ENCODE measurements at places on chromosomes 6 and 20.

GRCh38 chr6:163190786-163191185, 223.7 kb upstream of the QKI start:
- no peak for DNase-seq

DNA sequence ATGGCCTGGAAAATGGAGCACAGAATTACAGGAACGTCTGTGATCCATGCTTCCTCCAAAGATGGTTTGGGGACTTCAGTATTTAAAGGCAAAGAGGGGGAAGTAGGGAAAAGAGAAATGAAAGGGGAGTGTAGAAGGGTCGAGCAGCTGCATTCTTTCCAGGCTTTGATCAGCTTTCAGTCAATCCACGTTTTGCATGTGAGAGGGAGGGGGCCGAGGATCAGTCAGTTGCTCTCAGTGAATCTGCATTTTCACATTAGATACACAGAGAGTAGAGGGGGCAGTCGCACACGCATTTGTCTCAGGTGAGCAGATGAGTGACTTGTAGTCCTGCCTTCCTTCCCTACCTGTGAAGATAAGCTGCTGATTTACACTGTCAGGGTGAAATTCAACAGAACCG, 78.8 kb downstream of the FOXF2 start:
- DNase-seq, result no peak

DNA sequence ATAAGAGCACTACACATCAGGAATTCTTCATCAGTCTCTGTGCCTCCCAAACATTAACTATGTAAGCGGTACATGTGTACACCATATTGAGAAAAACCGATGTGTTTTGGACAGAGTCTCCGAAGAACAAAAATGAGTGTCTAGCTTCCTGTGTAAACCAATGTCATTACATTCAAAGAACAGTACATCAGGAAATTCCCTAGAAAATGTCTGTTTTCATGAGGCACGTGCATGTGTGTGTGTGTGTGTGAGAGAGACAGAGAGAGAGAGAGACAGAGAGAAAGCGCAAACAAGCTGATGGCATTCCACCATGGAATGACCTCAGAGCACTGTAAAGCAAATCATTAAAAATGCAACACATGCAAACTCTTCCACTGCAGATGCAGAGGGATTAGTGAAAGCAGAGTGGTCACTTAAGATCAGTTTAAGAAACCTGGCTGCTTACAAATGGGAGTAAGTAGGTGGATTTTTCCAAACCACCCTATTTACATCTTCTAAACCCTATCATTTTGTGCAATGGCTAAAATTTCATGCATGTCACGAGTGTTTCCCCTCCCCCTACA, 133.9 kb downstream of the HIVEP2 start:
- DNase-seq, result no peak

GRCh38 chr6:168611691-168612090, 170.7 kb downstream of the SMOC2 start:
- DNase-seq, result no peak

- DNase-seq, result no peak
Measured at GRCh38 chr6:125802383-125802782, 11.6 kb downstream of the NCOA7 start.

DNA sequence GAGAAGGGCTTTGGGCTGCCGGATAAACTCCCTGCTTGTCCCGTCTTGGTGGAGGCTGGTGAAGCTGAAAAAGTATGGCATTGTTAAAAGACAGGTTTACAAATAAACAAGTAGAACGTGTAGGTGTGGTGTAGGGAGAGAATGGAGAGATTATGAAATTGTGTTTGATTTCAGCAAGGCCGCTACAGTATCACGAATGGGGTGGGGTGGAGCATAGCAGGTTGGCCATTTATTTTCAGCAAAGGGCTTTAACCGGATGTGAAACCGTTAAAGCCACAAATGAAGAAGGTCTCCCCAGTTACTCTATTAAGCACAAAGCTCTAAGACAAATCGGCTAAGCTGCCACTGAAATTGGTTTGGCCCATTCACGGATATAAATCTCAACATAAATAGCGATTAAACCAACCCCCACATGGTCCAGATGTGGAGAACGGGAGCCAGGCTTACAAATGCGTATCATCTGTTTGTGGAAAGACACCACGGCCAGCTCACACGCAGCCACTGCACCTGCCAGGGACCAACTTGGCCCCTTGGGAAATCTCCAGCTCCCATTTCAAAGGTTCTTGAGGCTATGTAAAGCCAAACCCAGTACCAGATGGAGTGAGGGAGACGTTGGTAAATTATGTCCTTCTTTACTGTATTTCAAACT, 94.0 kb downstream of the ZMYND8 start:
- no peak for DNase-seq

DNA sequence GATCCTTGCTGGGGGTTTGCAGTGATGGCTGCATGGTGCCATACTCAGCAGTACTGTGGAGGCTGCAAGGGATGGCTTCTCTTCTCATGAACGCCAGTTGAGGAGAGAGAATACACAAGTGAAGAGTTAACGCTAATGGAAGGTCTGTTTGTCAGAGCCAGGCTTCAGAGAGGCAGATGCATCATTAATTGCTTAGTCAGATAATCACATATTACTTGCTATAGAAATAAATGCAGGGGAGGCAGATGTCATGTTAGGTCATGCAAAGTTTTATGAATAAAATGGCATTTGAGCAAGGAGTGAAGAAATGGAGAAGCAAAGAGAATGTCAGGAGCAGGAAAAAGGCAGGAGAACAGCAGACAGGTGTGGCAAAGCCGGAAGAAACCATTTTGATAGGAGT, 51.2 kb downstream of the CDS2 start:
- DNase-seq, result no peak

DNA sequence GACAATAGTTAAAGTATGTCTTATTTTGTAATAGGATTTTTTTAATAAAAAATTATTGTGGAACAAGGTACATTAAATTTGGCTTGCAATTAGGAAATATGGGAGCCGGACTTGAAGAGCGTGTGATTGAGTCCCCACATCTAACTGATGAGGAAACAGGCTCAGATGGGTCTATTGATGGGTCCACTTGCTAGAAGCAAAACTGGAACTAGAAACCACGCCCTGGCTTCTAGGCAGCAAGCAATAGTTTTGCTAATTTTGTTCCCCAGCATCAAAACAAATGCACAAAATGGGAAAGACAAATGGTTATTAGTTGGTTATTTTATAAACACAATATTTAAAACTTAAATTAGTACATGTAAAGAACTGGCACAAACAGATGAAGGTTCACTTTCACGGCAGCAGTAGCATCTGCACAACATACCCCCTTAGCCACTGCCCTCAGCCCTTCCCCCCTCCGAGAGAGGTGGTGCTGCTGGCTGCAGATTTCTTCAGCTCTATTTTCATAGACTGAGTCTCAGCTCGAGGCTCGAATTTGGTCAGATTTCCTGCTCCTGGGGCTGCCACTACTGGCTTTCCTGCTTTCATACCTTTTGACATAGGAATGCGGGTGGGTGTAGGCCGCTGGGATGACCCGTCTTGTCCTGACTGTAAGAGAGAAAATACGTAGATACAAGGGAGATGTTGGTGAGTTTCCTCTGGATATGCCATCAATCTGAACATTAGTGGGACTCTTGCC, 23.8 kb upstream of the TMEM30A start:
- no peak for DNase-seq

DNA sequence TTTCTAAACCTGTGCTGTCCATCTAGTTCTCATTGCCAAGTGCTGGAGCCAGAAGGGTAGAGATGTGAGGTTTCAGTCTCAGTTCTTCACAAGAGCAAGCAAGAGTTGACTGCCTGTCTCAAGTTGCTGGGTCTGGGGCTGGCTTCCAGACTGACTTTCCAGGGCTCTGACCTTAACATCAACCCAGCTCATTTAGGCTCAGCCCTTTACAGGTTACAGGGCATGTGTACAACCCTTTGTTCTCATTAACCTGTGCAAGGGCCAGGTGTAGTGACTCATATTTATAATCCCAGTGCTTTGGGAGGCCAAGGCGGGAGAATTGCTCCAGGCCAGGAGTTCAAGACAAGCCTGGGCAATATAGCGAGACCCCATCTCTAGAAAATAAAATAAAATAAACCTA, 30.6 kb downstream of the FITM2 start:
- no peak for DNase-seq

DNA sequence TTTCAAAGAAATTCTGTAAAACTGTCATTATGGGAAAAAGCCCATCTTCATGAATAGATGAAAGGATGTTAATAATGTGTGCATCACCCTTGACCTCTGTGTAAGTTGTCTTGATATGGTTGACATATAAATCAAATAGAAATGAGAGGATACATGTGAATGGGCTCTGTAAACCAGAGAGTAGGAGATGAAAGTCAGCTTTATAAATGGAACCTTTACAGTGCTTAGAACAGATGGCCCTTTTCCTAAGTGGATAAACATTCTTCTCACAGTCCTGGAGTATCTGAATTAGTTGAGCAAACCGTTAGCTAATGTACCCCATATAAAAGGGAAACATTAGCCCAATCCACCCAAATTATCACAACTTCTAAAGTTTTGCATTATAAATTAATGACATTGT, 57.5 kb downstream of the MYLK4 start:
- no peak for DNase-seq

GRCh38 chr20:54848984-54849538, 373.7 kb downstream of the DOK5 start:
- DNase-seq, result no peak

GRCh38 chr6:135159531-135159930, 21.6 kb upstream of the MYB start:
- no peak for DNase-seq

- DNase-seq, result no peak
Measured at GRCh38 chr20:46324379-46324778, 16.1 kb upstream of the CDH22 start.

GRCh38 chr6:2249126-2249525, 3.7 kb upstream of the GMDS start:
- no peak for DNase-seq

- DNase-seq, result no peak
Measured at GRCh38 chr20:10731190-10731965, 57.6 kb upstream of the JAG1 start.

DNA sequence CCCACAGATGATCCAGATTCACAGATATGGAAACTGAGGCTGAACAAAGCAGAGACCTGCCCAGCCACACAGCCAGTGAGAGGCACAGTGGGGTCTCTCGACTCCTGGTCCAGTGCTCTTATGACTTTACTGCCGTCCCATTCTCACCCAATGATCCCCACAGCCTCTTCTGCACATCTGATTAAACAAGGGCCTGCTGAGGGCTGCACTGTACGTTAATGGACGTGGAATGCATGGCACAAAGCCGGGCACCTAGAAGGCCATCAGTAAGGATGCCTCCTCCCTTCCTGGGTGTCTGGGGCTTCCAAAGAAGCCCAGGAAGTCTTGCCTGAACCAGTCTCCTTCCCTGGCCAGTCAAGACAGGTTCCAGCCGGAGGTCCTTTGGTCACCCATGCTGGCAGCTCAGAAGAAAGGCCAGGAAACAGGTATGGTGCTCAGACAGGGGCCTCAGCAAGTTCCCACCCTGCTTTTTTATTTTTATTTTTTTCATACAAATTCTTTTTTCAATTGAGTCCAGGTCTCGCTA, 3.8 kb downstream of the TFEB start:
- no peak for DNase-seq

- DNase-seq, result no peak
Measured at GRCh38 chr6:123635567-123635966, 1.2 kb downstream of the TRDN start.

GRCh38 chr20:53282217-53282955, 310.2 kb downstream of the TSHZ2 start:
- DNase-seq, result no peak

DNA sequence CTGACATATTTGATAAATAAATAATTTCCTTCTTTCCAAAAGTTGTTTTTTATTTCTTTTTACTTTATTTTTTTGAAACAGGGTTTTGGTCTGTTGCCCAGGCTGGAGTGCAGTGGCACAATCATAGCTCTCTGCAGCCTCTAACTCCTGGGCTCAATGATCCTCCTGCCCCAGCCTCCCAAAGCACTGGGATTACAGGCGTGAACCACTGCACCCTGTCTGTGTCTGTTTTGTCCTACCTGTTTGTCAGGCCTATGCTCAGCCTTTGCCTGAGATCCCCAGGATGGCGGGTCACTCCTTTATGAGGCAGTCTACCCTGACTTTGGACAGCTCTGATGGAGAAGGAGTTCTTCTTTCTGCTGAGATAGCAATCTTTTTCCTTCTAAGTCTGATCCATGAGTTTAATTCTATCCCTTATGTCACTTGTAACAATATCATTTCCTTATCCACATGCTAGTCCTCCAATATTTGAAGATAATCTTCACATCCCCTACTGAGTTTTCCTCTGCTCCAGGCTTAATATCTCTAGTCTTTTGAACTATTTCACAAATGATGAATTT, 14.4 kb upstream of the SLC16A10 start:
- DNase-seq, result no peak
